GM13976 (cell line): ENCODE measurements at places on chromosomes 7 and 10.

GRCh38 chr10:21516242-21517131 lies 9.0 kb downstream of the SKIDA1 start:
- DNase-seq: peak; percentile 75

DNA sequence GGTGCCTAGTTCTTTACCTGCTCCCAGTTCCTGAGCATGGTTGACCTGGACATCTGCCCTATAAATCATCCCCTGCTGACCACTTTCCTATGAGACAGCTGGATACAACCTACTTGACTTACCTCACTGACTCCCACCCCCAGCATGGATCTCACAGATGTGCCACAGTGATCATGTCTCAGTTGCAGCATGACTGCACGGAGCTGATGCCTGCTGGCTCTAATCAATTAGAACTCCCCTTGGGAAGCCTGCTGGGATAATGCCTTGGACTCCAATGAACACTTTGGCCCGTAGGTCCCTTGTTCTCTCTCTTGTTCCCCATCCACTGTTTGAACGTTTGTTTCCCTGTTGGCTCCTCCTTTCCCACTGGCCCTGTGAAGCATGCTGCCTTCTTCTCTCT lies 271.2 kb upstream of the IGFBP3 start:
- DNase-seq: no peak

DNA sequence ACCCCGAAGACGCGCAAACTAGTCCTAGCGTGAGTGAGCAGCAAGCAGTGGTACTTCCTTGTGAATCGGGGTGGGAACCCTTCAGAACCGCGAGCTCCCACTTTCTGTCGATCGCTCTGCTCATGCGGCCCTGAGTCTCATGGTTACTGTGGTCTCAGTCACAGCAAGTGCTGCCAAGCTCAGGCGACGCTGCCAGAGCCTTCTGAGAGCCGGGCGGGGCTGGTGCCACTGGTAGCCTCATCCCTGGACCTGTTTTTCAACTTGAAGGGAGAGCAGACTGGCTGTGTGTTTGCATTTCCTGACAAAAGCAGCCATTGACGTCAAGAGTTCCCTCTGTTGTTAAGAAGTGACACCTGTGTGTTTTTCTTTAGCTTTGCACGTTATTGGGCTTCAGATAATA lies 32.9 kb upstream of the BHLHA15 start:
- DNase-seq: no peak

- DNase-seq: no peak
Measured at GRCh38 chr7:107615910-107616680, 36.0 kb downstream of the BCAP29 start.

GRCh38 chr7:39415091-39415787 lies 151.0 kb upstream of the YAE1 start:
- DNase-seq: no peak

GRCh38 chr7:87886875-87887274 lies 10.6 kb downstream of the DBF4 start:
- DNase-seq: no peak
